SJCRH30 (cell line): ENCODE measurements at places on chromosomes 6 and 20. TPM values are rescaled to one million over a fixed set of nuclear protein-coding genes. Genes with fewer than 3 reads are reported as not detected.
A peak's percentile ranks its signal among the peaks of the same experiment; 100 is the strongest.

DNA sequence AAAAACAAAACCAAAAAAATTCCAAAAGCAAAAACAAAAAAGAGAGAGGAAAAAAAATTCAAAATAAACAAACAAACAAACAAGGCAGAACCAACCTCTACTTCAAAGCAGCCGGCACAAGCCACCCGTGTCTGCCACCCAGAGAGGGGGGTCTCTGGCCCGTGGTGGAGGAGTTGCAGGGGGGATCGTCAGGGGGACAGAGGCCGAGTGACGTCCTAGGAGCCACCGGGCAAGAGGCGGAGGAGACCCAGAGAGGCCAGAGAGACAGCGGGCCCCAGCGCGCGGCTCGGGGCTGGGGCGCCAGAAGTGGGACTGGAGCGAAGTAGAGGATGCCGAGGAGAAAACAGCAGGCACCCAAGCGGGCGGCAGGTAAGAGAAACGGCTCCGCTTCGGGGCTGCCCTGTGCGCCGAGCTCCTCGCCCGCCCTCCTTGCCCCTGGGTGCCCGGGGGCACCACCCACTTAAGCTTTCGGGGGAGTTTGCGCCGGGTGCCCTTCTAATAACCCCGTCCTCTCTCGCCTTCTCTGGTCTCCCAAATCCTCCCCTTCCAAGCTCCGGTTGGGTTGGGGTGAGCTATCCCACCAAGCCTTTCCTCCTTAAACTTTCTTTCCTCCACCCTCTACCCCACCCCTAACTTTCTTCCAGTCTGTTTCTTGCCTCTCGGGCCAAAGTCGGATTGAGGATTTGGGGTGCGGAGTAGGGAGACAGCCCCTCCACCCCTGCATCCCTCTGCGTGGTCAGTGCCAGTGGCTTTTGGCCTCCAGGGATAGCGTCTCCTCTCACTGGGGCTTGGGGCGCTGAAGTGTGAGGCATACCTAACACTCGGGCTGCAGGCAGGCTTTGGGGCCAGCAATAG lies 1.0 kb downstream of the TSHZ2 start:
- no peaks in the 10 kb centered on the region for H3K4me1 ChIP-seq
- H3K27ac ChIP-seq = no peak overlapping the region
- no peak for DNase-seq
- H3K36me3 ChIP-seq = no peaks in the 10 kb centered on the region
- H3K27me3 ChIP-seq = peaks cover 31% of the 10 kb centered on the region
- H3K4me3 ChIP-seq = no peak overlapping the region

LTB gene
- not detected in 2 replicates for total RNA-seq

GRCh38 chr6:225121-225721 lies 67.1 kb upstream of the DUSP22 start:
- H3K27me3 ChIP-seq = no peaks in the 10 kb centered on the region
- no peak overlapping the region for H3K27ac ChIP-seq
- no peak for DNase-seq
- no peaks in the 10 kb centered on the region; the same call in 1 of the 2 replicates for H3K4me1 ChIP-seq
- H3K4me3 ChIP-seq = no peak overlapping the region

GRCh38 chr6:7580537-7580926 lies 9.5 kb upstream of the SNRNP48 start:
- H3K27ac ChIP-seq = no peak overlapping the region
- no peaks in the 10 kb centered on the region for H3K27me3 ChIP-seq
- DNase-seq = no peak

GRCh38 chr6:108113557-108114519 lies 39.3 kb upstream of the OSTM1 start:
- H3K4me1 ChIP-seq = no peaks in the 10 kb centered on the region
- H3K4me3 ChIP-seq = no peak overlapping the region
- H3K27ac ChIP-seq = no peak overlapping the region
- H3K36me3 ChIP-seq = no peaks in the 10 kb centered on the region
- DNase-seq = peak; percentile 71

DNA sequence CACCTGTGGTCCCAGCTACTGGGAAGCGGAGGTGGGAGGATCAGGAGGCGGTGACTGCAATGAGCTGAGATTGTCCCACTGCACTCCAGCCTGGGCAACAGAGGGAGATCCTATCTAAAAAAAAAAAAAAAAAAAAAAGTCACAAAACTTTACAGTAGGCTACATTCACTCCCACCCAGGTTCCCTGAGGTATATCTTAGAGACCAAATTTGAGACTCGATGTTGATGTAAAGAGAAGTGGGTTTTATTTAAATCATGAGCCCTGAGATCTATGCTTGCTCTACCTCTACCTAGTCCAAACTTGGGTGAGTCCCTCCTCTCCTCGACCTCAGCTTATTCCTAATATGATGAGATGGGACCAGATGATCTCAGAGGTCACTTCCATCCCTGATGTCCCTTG lies 8.8 kb upstream of the DEF6 start:
- DNase-seq = no peak
- no peak overlapping the region for H3K4me3 ChIP-seq
- H3K27me3 ChIP-seq = no peaks in the 10 kb centered on the region
- H3K36me3 ChIP-seq = no peaks in the 10 kb centered on the region

GRCh38 chr6:136067731-136068341 lies 182.3 kb downstream of the MTFR2 start:
- no peaks in the 10 kb centered on the region for H3K36me3 ChIP-seq
- no peaks in the 10 kb centered on the region for H3K27me3 ChIP-seq
- H3K27ac ChIP-seq = no peak overlapping the region
- H3K4me1 ChIP-seq = no peaks in the 10 kb centered on the region; the same call in 1 of the 2 replicates

DNA sequence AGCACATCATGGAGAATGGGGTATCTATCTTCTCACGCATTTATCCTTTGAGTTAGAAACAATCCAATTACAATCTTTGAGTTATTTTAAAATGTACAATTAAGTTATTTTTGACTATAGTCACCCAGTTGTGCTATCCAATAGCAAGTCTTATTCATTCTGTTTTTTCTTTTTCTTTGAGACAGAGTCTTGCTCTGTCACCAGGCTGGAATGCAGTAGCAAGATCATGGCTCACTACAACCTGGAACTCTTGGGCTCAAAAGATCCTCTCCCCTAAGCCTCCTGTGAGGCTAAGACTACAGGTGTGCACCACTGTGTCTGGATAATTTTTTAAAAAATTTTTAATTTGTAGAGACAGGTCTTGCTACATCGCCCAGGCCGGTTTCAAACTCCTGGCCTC lies 201.5 kb upstream of the ZNF217 start:
- H3K4me1 ChIP-seq = no peaks in the 10 kb centered on the region
- no peaks in the 10 kb centered on the region; the same call in 1 of the 2 replicates for H3K27me3 ChIP-seq
- no peak overlapping the region for H3K27ac ChIP-seq
- no peaks in the 10 kb centered on the region for H3K36me3 ChIP-seq

DNA sequence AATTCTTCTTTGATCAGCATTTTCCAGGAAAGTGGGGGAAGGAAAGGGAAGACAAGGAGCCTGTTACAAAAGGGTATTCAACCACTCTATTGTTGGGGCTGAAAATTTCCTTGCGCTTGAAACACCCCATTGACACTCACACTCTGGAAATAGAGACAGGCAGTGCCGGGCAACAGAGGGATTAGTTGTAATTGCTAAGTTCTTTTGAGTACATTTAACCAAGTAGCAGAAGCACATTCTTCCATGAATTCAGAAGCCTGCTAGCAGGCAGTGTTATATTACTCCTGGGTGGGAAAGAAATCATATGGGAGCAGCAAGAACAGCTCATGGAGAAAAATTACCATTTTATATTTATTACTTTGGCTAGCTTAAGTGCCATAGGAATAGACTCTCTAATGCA lies 745.5 kb downstream of the C6orf118 start:
- no peak overlapping the region for H3K4me3 ChIP-seq
- no peaks in the 10 kb centered on the region for H3K4me1 ChIP-seq
- no peaks in the 10 kb centered on the region for H3K27me3 ChIP-seq
- no peak for DNase-seq

- no peak overlapping the region for H3K27ac ChIP-seq
- H3K36me3 ChIP-seq = no peaks in the 10 kb centered on the region
- no peaks in the 10 kb centered on the region for H3K4me1 ChIP-seq
- H3K4me3 ChIP-seq = no peak overlapping the region
Observed at GRCh38 chr20:19070681-19071445, 141.6 kb upstream of the SLC24A3 start.

DNA sequence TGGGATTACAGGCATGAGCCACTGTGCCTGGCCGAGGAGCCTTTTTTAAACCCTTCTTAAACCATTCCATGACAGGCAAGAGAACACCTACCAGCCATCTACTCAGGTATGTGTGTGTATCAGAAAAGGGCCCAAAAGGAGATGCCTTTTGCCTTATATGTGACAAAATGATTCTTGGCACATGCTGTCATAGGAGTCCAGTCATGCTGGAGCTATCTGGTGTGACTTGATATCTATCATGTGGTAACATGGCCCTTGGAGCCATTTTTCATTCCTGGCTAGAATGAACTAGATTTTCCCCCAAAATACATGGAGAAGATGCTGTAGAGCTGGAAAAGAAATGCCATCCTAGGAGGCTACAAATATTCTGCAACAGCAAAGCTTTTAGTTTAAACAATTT lies 129.1 kb downstream of the DST start:
- H3K4me1 ChIP-seq = peaks cover 10% of the 10 kb centered on the region
- no peak overlapping the region for H3K27ac ChIP-seq
- H3K36me3 ChIP-seq = peaks cover 28% of the 10 kb centered on the region
- H3K27me3 ChIP-seq = no peaks in the 10 kb centered on the region
- no peak overlapping the region for H3K4me3 ChIP-seq

ENPP4 gene
- total RNA-seq = 0.23 and 0.32 TPM in 2 replicates

- no peaks in the 10 kb centered on the region for H3K36me3 ChIP-seq
- peak; percentile 91 for DNase-seq
- no peak overlapping the region for H3K4me3 ChIP-seq
- H3K27ac ChIP-seq = no peak overlapping the region
Observed at GRCh38 chr20:43662943-43663655, 3.8 kb upstream of the MYBL2 start.

DNA sequence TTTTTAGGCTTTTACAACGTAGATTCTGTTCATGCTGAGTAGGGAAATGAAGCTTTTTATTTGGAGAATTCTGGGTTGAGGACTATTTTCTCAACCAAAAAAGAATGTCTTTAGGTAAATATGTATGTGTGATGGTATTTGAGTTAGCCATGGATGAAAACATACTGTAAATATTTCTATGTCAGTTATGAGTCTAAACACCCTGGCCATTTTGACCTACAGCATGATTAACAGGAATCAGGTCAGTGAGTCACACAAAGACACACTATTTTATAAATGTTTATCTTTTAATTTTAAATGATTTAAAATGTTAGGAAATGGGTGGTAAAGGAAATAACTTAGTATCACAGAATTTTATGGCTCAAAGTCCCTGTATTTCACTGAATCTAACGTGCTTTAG lies 851.7 kb upstream of the MAP3K7 start:
- H3K4me1 ChIP-seq = no peaks in the 10 kb centered on the region
- no peak overlapping the region for H3K27ac ChIP-seq
- H3K27me3 ChIP-seq = no peaks in the 10 kb centered on the region
- H3K4me3 ChIP-seq = no peak overlapping the region

DNA sequence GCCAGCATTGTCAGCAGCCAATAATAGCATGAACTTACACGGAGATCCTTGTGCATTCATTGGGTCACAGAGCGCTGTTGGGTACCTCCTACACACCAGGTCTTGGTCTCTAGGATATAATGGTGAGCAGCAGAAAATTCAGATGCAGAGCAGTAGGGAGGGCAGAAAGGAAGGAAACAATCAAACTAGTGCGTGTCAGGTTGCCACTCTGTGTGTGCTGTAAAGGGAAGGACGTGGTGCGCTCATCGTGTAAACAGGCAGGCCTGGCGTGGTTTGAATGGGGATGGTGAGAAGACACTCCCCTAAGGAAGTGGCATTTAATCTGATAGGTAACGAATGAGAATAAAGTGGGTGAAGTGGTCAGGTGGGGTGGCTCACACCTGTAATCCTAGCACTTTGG lies 336.4 kb downstream of the CDH26 start:
- H3K36me3 ChIP-seq = no peaks in the 10 kb centered on the region
- peaks cover 3% of the 10 kb centered on the region; the same call in 1 of the 2 replicates for H3K4me1 ChIP-seq
- no peak overlapping the region for H3K4me3 ChIP-seq

DNA sequence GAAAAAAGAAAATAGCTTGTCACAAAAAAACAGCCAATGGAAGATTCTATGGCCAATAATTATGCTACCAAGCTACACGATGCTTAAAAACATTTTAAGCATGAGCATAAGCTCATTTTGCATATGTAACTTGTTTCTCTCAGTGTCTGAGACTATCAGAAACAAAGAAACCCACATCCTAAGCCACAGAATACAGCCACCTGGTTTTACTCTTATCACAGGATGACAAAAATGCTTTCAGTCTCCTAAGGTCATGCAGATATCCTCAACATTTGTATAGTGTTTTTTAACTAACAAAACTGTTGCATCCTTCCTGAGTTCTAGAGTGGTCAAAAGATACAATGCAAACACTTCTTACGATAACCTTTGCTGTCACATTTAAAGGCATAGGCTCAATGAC lies 172.1 kb upstream of the RUNX2 start:
- DNase-seq = no peak
- H3K36me3 ChIP-seq = no peaks in the 10 kb centered on the region
- H3K4me3 ChIP-seq = no peak overlapping the region
- no peaks in the 10 kb centered on the region for H3K27me3 ChIP-seq
- no peaks in the 10 kb centered on the region for H3K4me1 ChIP-seq

DNA sequence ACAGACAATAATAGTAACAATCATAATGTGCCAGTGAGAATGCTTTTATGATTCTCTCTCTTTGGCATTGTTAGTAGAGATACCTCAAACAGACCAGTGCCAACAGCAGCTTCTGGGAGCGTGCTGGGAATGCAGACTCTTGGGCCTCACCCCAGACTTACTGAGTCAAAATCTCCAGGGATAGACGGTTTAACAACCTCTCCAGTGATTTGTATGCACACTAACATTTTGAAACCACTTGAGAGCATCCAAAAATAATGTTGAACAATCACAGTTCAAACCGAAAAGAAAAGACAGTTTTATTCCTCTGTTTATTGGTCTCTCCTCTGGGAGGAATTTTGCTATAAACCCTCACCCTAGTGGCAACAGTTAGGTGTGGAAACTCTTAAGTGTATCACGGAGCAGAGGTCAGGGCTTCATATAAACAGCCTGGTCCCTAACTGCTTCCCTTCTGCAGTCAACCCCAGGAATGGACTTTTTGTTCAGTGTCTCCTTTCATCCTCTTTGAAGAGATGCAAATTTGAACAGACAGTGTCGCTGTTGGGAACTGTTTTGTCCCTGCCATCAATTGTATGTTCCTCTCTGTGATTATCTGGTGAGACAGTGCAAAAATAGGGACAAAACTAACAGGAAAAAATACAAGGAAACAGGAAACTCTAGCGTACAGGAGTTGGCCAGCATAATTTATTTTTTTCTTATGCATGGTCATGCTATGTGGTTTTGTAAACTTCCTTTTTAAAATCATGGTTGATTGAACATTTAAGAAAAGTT lies 162.4 kb upstream of the BTBD3 start:
- H3K4me3 ChIP-seq = no peak overlapping the region
- H3K4me1 ChIP-seq = no peaks in the 10 kb centered on the region
- DNase-seq = no peak
- H3K27me3 ChIP-seq = no peaks in the 10 kb centered on the region; the same call in 1 of the 2 replicates

DNA sequence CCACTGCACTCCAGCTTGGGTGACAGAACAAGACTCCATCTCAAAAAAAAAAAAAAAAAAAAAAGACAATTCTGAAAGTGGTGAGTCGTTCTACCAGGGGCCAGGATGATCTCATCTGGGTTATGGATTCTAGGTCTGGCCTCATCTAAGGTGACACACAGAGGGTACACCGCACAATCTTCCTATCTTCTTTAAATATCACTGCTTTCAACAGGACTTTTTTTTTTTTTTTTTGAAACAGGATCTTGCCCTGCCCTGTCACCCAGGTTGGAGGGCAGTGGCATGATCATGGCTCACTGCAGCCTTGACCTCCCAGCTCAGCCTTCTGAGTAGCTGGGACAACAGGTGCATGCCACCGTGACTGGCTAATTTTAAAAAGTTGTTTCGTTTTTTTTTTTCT lies 67.7 kb downstream of the SLC16A10 start:
- H3K4me3 ChIP-seq = no peak overlapping the region
- DNase-seq = peak; percentile 34
- H3K4me1 ChIP-seq = peaks cover 21% of the 10 kb centered on the region
- no peaks in the 10 kb centered on the region for H3K27me3 ChIP-seq
- peak overlapping the region; percentile 20; the same call in 1 of the 2 replicates for H3K27ac ChIP-seq

RAET1L gene
- not detected in 2 replicates for total RNA-seq
